Activated naive CD4-positive, alpha-beta T cell (primary cell): ENCODE measurements at places on chromosomes 4 and X.

- no peak for DNase-seq
Measured at GRCh38 chr4:89906777-89907521, 12.3 kb downstream of the MMRN1 start.

- DNase-seq = no peak
Measured at GRCh38 chr4:15809058-15809457, 30.9 kb downstream of the CD38 start.

DNA sequence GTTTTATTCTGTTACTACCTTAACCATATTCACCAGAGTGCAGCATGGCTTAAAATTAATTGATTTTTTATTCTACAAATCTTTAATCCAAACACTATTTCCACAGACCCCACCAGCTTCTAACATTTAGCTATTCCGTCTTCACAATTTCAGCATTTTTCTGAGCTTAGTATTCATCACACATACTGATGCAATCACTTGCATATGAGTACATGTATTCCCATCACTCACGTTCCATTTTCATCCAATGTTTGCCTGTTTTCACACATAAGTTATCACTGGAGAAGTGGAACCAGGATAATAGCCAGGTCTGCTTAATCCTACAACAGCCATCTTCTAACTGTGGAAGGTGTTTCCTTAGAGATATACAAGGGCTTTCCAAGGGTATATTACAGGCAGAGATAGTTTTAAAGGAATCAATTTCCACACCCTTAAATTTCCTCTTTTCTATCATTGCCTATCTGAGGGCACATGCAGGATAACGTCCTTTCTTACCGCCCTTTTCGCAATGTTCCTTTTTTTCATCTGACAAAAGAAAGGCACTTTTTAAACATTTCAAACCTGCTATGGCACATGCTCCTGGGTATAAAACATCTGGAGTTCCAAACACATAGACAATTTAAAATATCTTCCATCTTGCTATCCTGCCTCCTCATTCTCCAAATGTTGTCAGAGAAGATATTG, 115.8 kb downstream of the CORIN start:
- no peak for DNase-seq

DNA sequence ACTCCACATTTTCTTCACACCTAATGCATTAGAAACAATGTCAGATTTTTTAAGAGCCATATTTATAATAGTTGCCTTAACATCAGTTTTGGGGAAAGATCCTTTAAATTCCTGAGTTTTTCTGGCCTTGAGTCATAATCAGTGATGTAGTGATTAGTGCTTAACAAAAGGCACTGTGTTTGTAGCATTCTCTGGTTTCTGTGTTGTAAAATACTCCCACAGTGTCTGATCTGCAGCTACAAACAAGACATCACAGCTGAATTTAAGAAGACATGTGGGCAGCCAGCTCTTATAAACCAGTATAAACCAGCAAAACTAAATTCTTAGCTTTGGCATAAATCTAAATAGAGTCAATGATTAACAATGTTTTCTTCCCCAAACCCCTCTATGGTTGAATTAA, 233.8 kb downstream of the FSTL5 start:
- no peak for DNase-seq

- DNase-seq = no peak
Measured at GRCh38 chr4:7298619-7299009, 106.3 kb downstream of the SORCS2 start.

DNA sequence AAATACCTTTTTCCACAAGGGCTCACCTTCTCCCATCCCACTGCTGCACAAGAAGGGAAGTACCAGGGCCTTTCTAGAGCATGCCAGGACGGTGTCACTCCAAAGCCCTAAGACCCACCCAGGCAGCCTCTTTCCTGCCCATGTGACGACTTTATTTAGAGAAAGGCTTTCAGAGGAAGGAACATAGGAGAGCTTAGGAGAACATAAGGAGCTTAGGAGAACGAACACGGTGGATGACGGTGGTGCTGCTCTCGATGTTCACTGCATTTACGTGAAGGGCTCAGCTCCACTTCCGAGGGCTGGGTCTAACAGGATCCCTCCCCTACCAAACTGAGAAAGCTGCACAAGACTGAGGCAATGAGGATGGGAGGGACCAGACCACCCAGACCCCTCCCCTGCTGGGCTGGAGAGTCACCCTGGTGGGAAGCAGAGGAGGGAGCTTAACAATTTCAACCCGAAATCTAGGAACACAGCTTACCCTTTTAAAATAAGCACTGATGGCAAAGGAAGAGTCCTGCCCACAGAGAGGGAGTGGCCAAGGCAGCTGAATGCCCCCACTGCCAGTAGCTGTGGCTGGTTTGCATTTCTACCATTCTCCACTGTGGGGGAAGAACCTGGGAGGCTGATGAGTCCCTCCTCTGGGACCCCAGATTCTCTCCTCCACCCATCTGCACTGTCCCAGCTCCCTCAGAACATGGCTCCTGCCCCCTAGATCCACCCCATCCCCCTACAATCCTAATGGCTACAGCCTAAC, 29.8 kb downstream of the ZFYVE28 start:
- DNase-seq = no peak

DNA sequence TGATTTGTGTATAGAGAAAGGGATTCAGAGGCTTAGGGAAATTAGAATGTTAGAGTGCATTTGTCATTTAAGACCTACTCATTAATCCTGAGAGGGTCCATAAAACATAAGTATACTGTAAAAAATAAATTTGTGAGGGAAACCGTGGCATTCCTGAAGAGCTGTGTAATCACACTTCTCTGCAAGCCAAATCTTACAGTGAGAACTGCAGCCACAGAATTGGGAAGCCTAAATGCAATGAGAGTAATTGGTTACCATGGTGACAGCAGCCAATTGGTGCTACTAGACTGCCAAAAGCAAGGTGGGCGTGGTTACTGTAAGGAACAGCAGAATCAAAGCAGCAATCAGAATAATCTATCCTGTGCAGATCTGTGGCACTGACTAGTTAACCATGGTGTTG, 345.2 kb upstream of the GRID2 start:
- DNase-seq = no peak

DNA sequence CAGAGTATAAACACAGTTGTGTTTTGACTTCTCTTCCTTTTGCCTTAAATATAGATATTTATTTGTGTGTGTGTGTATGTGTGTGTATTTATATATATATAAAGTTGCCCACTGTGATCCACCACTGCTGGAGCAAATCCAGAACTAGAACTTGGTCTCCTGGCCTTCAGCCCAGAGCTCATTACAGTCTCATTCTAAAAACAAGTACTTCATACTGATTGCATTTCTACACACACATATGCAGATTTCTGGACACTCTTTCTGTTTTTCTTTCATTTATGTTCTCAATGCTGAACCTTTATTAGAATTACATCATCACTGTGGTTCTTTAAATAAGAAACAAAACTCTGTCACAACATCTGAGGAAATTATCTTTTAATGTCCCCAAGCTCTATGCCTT, 381 bp downstream of the TXK start:
- no peak for DNase-seq

GRCh38 chr4:148852092-148852699, 410.0 kb upstream of the NR3C2 start:
- no peak for DNase-seq

DNA sequence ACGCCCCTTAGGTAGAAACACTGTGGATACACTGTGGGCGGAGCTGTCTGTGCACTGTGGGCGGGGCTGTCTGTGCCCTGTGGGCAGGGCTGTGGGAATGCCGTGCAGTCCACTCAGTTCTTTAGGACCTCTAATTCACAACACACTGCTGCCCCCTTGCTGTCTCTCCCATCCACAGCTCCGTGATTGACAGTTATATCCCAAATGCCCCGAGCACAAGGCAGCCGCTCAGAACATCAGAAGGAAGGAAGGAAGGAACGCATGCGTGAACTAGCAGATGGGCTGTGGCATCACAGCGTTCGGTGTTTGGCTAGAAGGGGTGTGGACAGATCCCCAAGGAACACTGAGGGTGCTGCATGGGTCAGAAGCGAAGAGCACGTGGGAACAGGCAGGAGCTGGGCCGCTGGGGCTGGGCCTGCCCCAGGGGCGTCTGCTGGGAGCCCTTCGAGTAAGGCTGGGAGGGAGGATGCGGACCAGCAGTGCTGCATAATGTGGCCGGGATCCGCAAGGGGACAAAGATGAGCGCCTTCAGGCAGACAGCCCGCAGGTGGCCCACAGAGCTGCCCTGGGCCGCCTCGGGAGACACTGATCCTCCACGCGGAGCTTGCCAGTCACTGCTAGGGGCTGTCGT, 29.8 kb downstream of the ACOX3 start:
- DNase-seq = no peak

- DNase-seq = no peak
Measured at GRCh38 chr4:11436084-11436483, 7.4 kb upstream of the HS3ST1 start.

- no peak for DNase-seq
Measured at GRCh38 chr4:73770917-73771316, 30.5 kb downstream of the CXCL8 start.

DNA sequence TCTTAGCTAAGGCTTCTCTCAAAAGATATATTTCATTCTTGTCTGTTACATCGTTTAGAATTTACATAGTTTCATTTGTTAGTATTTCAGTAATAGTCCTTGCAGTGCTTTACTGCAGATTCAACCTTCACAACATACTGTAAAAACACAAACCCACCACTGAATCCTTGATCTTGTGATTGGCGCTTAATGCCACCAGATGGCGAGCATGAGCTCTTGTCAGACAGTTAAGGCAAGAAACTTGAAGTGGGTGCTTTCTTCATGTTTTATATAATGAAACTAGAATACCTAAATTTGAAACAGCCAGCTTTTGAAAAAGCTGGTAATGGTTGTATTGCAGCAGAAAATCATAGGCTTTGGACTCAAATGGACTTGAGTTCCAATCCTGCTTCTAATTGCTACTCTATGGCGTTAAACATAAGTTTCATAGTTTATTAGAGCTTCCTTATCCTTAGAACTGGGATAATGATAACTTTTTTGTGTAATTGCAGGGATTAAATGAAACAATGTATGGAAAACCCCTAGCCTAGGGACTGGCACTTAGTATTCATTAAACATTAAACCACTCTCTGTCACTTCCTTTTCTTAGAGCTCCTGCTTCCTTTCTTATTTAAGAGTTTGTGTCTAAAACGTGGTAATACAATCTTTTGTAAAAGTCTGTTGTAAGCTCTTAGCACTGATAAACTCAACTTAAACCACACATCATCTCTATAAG, 95.1 kb downstream of the USP9X start:
- peak; percentile 19 for DNase-seq

GRCh38 chr4:85268961-85269360, 206.0 kb upstream of the ARHGAP24 start:
- no peak for DNase-seq

- DNase-seq = no peak
Measured at GRCh38 chrX:14948691-14949090, 75.5 kb downstream of the MOSPD2 start.

GRCh38 chr4:138241281-138242075, 671 bp downstream of the SLC7A11 start:
- no peak for DNase-seq

- DNase-seq = no peak
Measured at GRCh38 chrX:46587753-46588171, 14.2 kb downstream of the CHST7 start.

DNA sequence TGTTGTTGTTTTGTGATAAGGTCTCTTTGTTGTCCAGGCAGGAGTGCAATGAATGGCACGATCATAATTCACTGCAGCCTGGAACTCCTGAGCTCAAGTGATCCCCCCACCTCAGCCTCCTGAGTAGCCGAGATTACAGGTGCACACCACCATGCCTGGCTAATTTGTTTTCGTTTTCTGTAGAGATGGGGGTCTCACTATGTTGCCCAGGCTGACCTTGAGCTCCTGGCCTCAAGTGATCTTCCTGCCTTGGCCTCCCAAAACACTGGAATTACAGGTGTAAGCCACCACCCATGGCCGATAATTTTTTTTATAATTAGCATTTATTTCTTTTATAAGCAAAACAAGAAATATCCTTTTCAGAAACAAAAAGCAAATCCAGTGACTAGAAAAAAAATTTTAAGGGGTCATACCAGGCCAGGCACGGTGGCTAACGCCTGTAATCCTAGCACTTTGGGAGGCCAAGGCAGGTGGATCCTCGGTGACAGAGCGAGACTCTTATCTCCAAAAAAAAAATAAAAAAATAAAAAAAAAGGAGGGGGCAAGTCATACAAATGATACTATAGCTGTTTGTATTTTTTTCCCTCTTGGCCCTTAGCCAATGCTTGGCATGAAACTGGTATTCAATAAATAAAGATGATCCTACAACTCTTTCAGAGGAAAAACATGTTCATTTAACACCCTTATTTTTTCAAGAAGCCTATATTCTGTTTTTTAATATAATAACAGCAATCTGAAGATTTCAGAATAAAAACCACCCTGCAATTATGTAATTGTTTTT, 3.4 kb downstream of the PLAC8 start:
- no peak for DNase-seq

- DNase-seq = no peak
Measured at GRCh38 chr4:16995451-16995850, 97.0 kb upstream of the LDB2 start.

DNA sequence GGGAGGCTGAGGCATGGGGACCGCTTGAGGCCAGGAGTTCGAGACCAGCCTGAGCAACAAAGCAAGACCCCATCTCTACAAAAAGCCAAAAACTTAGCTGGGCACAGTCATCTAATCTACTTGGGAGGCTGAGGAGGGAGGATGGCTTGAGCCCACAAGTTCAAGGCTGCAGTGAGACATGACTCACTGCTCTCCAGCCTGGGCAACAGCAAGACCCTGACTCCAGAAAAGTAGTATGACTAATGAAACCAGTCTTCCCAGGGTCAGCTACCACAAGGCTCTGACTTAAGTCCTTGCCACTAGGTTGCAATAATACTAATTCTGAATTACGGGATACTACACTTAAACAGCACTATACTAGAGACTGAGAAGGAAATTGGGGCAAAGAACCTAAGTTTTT, 33.1 kb downstream of the ERVMER34-1 start:
- DNase-seq = no peak

- no peak for DNase-seq
Measured at GRCh38 chr4:11625211-11625610, 196.5 kb upstream of the HS3ST1 start.

GRCh38 chr4:83606898-83607297, 71.0 kb downstream of the GPAT3 start:
- DNase-seq = no peak

DNA sequence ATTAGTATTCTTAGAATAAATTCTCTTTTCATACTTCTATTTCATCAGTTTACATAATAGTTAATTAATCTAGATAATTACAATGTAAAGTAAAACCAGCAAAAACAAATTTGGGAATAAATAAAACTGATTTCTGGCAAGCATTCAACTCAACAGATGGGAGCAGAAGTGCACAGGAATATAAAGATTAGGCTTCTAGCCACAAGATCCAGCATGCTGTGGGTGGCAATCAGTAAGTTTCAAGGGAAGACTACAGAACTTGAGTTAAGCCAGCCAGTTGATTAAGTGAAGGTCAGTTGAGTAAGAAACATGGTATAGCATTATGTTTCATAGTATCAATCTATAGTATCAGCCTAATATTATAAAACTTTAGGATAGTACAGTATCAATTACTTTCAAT, 324.2 kb upstream of the AADAT start:
- DNase-seq = no peak

GRCh38 chr4:89438102-89438831, 130.7 kb upstream of the GPRIN3 start:
- DNase-seq = peak; percentile 32

- DNase-seq = no peak
Measured at GRCh38 chrX:48592971-48593370, 4.3 kb upstream of the WDR13 start.

GRCh38 chrX:138191998-138192397, 519.5 kb downstream of the FGF13 start:
- no peak for DNase-seq
